ENCODE measurements at places on chromosomes 3 and 15.

DNA sequence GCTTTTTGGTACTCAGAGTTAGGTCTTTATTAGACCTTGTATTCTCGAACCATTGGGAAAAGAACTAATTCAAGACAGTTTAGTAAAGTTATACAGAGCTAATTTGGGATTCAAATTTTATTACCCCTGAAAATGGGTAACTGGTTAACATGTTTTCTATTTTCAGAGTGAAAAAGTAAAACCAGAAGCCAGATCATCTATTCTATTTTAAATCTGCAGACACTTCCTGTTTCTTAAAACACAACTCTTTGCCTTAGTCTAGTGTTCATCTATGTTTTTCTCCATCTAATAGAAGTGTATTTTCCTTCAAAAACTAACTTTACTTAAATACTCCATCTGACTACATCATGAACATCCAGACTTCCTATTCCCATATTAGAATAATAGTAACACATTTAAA lies 113.4 kb downstream of the CCNL1 start:
- H3K27ac ChIP-seq: no peak overlapping the region
- DNase-seq: no peak
- H3K27me3 ChIP-seq: no peaks in the 10 kb centered on the region
- H3K4me3 ChIP-seq: no peak overlapping the region

DNA sequence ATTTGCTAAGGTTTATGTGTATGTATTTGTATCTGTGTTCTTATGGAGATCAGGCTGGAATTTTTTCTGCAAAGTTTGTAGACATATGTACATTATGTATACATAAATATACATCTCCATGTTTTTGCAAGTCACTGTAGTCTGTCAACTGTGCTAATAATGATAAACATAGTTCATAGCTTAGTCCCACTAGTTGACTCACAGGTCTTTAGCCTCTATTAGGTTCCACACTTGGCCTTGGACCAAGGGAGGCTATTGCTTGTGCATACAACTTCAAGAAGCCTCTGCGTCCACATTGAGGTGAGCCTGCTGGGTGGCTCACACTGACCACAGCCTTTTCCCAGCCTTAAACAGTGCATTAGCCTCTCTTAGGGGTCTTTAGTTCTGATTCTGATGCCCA lies 243.8 kb upstream of the PEX5L start:
- H3K27me3 ChIP-seq: no peaks in the 10 kb centered on the region
- DNase-seq: no peak
- no peaks in the 10 kb centered on the region for H3K36me3 ChIP-seq
- no peaks in the 10 kb centered on the region for H3K4me1 ChIP-seq
- no peak overlapping the region for H3K4me3 ChIP-seq

DNA sequence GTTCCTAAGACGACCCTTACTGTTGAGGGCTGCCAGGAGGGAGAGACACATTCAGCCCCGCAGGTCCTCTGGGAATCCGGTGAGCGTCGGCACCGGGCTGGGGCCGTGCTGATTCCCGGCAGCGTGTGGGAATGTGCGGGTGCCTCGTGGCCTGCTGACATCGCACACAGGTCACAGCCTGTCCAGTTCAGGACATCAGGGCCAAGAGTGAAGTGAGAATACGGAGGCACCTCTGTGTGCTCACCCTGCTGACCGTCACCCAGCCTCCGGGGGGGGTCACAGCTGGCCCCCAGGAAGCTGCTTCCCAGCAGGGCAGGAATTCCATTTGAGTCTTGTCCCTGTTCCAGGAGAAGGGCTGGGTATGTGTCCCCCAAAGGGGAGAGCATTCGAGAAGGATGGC lies 53.6 kb downstream of the PGPEP1L start:
- no peaks in the 10 kb centered on the region for H3K4me1 ChIP-seq
- no peak for DNase-seq
- H3K36me3 ChIP-seq: peaks cover 66% of the 10 kb centered on the region
- peak overlapping the region; percentile 62 for H3K27ac ChIP-seq
- H3K27me3 ChIP-seq: no peaks in the 10 kb centered on the region
- H3K4me3 ChIP-seq: no peak overlapping the region

DNA sequence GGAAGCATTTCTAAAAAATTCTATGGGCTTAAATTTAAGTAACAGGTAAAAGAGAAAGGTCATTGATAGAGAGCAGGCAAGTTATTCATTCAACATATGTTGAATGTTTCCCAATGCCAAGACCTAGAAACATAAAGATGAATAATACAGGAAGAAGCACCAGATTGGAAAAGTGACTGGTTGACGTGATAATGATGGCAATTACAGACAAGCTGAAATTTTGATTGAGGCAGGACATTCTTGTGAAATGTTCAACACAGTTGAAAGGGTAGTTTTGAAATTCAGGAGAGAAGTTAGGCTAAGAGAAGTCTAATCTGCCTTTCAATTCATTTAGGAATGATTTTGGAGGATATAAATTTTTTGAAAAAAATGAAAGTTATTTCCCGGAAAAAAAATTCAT lies 536.3 kb upstream of the NAALADL2 start:
- no peak for DNase-seq
- no peaks in the 10 kb centered on the region for H3K4me1 ChIP-seq
- H3K4me3 ChIP-seq: no peak overlapping the region
- no peaks in the 10 kb centered on the region for H3K27me3 ChIP-seq
- no peaks in the 10 kb centered on the region for H3K36me3 ChIP-seq

DNA sequence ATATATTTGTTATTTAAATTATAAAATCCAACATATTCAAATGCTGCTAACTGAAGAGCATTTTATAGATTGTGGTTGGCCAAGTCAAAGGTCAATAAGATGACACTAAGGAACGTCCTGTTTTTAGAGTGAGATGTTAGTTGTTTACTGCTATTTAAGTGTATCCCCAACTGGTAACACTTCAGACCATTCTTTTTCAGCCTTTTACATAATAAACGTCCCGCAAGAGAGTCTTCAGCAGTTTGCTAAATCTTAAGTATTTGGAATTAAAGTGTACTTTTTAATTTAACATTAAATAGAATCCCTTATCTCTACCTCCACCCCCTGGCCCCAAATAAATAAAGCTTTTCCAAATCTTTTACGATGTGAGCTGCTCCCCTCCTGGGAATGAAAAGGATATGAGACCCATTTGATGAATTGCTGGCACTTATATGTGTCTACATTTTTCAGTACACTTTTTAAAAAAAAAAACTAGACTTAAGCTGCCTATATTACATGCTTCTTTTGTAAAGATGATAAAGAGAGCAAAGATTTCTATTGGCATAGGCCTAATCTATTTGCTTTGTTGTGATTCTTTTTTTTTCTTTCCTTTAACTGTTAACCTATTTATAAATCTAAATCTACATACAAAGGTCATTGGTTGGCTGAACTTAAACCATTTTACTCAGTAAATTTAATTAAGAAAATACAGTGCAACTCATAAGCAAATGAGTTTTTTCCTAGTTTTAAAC lies 101.8 kb upstream of the SKOR1 start:
- no peaks in the 10 kb centered on the region for H3K4me1 ChIP-seq
- no peaks in the 10 kb centered on the region for H3K36me3 ChIP-seq
- H3K4me3 ChIP-seq: no peak overlapping the region
- no peak overlapping the region for H3K27ac ChIP-seq

DNA sequence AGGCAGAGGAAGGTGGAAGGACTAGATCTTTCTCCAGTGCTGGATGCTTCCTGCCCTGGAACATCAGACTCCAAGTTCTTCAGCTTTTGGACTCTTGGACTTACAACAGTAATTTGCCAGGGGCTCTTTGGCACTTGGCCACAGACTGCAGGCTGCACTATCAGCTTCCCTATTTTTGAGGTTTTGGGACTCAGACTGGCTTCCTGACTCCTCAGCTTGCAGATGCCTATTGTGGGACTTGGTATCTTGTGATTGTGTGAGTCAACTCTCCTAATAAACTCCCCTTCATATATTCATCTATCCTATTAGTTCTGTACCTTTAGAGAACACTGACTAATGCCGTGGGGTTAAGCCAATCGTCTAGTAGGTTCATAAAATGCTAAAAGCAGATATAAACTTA lies 8.8 kb upstream of the B3GNT5 start:
- no peaks in the 10 kb centered on the region for H3K36me3 ChIP-seq
- no peak overlapping the region for H3K27ac ChIP-seq
- no peak overlapping the region for H3K4me3 ChIP-seq

GRCh38 chr3:188298585-188298984 lies 144.6 kb downstream of the LPP start:
- no peak overlapping the region for H3K4me3 ChIP-seq
- H3K36me3 ChIP-seq: no peaks in the 10 kb centered on the region
- peaks cover 62% of the 10 kb centered on the region for H3K4me1 ChIP-seq
- H3K27ac ChIP-seq: no peak overlapping the region
- DNase-seq: no peak

DNA sequence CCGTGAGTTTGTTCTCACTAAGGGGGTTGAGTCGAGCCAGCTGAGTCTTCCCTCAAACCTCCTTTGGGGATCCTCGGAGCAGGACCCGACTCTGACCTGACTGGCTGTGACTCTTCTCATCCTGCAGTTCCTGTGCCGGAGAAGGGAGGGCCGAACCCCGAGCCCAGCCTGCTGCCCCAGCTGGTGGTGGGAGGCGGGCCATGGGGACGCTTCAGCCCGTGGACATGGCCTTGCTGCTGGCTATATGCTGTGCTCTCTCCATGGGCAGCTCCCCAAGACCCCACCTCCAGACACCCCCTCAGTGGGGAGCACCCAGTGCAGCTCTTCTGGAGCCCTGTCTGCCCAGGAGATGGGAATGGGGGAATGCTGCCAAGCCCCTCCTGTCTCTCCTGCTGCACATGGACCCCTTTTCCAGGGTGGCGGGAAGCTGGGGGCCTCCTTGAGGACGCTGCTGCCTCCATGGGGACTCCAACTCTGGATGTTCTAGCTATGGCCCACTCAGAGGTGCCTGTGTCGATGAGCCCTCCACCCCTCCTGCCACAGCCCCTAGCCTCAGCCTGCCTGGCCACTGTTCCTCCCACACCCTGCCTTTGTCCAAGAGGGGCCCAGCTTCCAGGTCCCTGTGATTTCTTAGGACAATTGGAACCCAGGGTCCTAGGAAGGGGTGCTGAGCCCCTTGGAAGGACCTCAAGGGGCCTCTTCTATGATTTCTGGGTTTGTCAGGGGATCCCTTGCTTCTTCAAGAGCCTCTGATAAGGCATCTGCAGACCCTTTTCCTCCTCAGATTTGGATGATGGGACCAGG lies 12.8 kb downstream of the C15orf39 start:
- H3K27me3 ChIP-seq: no peaks in the 10 kb centered on the region
- no peak overlapping the region for H3K27ac ChIP-seq
- peaks cover 10% of the 10 kb centered on the region for H3K36me3 ChIP-seq
- no peak overlapping the region for H3K4me3 ChIP-seq
- DNase-seq: no peak
- peaks cover 6% of the 10 kb centered on the region for H3K4me1 ChIP-seq

DNA sequence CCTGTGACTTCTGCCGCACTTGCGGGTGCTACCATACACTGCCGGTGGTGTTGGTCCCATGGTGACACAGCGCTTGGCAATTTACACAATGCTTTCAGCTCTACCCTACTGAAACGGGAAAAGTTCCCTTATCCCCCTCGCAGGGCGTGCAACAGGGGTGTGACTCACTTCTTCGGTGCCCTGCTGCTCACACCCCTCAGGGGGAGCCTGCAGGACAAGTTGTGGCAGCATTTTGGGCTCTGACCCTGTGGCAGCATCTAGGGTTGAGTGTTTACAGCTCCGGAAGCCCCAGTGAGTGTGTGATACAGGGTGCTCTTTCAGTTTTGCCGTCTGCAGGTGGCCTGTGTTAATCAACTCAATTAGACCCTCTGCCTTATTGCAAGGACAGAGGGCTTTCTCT lies 324.7 kb upstream of the RGMA start:
- DNase-seq: no peak
- H3K4me1 ChIP-seq: no peaks in the 10 kb centered on the region
- H3K27ac ChIP-seq: no peak overlapping the region
- H3K4me3 ChIP-seq: no peak overlapping the region
- no peaks in the 10 kb centered on the region for H3K36me3 ChIP-seq
- no peaks in the 10 kb centered on the region for H3K27me3 ChIP-seq

GRCh38 chr3:160987982-160988964 lies 116.9 kb downstream of the B3GALNT1 start:
- H3K4me3 ChIP-seq: no peak overlapping the region
- no peaks in the 10 kb centered on the region for H3K36me3 ChIP-seq
- DNase-seq: no peak
- H3K27ac ChIP-seq: no peak overlapping the region

DNA sequence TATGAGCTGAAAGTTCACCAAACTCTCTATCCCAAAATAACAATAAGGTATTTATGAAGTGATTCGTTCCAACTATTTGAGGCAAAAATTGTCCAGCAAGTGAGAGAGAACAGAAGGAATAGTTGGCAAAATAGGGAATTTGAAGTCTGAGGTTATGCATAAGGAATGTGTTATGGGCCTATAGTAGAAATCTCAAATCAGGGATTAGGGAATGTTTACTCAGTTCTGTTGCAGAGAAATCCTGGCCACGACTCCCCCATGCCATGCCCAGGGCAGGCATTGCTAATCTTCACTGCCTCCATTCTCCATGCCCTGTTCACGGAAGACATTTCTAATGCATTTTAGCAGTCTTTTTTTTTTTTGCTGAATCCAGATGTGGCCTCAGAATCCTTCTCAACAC lies 58.6 kb downstream of the FLNB start:
- no peak overlapping the region for H3K4me3 ChIP-seq
- peaks cover 42% of the 10 kb centered on the region for H3K4me1 ChIP-seq
- no peaks in the 10 kb centered on the region for H3K27me3 ChIP-seq
- no peak overlapping the region for H3K27ac ChIP-seq

DNA sequence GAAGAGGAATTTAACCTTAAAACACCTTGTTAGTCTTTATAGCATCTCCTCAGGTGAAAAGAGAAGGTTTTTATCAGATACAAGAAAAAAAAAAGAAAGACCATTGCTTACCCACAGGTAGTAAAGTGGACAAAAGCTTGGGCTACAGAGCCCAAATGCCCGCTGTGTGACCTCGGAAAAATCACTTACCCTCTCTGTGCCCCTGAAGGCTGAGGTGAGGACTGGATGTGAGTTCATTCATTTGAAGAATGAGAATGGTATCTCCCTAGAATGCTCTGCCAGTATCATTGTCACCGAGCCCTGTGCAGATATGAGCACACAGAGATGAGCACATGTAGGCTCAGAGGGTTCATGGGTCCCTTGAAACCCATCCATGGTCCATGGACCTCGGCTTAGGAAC lies 17.6 kb upstream of the FAM240A start:
- no peaks in the 10 kb centered on the region for H3K4me1 ChIP-seq
- no peaks in the 10 kb centered on the region for H3K27me3 ChIP-seq
- no peak overlapping the region for H3K27ac ChIP-seq
- DNase-seq: no peak
- no peaks in the 10 kb centered on the region for H3K36me3 ChIP-seq

- no peak for DNase-seq
- no peaks in the 10 kb centered on the region for H3K27me3 ChIP-seq
- no peak overlapping the region for H3K4me3 ChIP-seq
- no peak overlapping the region for H3K27ac ChIP-seq
- no peaks in the 10 kb centered on the region for H3K4me1 ChIP-seq
These were observed 143.2 kb upstream of the PRICKLE2 start for GRCh38 chr3:64368257-64369020.

All from heart left ventricle (tissue), 16 donors.